ENCODE measurements at places on chromosomes 16 and 17. TPM values are rescaled to one million over a fixed set of nuclear protein-coding genes. Genes with fewer than 3 reads are reported as not detected.

KRTAP9-8 gene
- total RNA-seq = not detected

KIF19 gene
- not detected for total RNA-seq

GPR139 gene
- total RNA-seq = not detected

CLEC19A gene
- total RNA-seq = not detected

HAS3 gene
- total RNA-seq = 0.26 TPM

MYO15A gene
- total RNA-seq = 0.77 TPM
